ENCODE measurements at places on chromosomes 11 and 22.

DNA sequence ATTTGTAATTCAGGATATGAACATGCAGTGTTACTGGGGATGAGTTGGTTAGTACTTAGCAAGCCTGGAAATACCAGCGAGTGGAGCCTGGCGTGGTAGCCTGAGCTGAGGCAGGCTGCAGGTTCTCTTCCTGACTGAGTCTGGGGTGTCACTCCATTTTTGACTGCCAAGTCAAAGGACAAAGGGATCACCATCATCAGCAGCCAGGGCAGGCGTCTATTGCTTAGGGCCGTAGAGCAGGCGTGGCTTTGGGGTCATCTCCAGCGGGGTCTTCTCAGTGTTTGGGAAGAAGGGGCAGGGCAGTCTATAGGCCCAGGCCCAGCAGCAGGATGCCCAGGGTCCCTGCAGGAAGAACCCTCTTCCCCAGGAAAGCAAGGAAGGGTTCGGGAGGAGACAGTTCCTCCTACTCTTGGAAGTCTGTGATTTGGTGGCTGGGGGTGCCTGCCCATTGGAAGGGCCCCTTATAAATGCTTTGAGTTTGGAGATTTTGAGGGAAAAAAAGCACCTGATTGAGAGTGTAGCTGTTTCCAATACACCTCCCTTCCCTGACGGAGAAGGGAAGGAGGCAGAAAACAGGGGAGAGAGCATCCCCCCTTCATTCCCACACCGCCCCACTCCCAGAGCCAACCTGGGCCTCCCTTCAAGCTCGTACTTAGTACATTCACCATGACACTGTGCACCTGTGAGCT is 51.5 kb upstream of the SPATA19 start:
- DNase-seq: no peak

DNA sequence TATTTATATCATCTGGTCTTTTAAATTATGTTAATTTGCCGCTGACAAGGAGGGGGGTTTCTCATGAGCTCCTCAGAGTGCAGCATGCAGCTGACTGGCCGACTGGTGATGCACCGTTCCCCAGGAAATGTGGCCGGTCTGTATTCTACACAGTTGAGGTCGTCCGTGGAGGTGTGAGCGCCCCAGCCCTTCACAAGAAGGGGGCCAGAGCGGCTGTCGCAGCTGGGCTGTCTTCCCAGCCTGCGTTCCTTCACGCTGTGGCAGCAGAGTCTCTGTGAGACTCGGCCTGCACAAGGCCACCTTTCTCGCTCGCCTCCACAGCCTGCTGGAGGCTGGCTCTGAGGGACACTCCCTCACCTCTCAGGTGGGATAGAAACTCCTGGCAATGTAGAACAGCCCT is 43.2 kb downstream of the AP2A2 start:
- DNase-seq: no peak

GRCh38 chr11:6094186-6094585 is 13.3 kb upstream of the OR56B4 start:
- no peak for DNase-seq

DNA sequence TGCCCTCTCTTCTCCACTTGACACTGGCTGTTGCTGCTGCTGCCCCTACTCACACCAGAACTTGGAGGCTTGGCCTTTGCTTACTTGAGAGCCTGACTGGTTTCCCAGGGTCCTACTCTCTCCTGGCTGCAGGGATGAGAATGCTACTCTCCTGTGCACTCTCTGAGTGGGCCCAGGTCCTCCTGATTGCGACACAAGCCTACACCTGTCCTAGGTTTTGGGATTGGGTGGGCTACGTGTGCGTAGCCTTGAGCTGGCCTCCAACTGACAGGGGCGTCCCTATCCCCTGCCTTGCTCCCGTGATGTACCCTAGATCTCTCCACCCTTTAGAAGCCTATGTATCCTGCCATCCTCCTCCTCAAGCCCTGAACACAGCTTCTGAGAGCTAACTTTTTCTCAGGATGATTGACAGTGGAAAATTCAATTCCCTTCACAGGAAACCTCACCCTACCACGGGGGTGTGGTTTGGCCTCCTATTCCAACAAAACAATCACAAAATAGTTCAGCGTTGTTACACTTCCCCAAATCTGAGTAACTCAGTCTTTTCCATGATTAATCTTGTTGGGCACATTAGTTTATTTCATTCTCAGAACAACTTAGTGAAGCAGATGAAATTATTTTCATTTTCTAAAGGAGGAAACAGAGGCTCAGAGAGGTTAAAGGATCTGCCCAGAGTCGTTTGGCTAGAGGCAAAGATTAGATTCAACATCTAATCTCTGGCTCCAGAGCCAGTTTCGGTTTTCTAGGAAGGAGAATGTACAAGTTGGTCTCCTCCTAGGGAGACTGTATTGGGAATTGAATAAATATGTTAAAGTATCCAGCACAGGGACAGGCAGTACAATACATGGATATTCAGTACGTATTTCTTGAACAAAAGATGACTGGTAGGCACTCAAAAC is 17.6 kb upstream of the AMOTL1 start:
- no peak for DNase-seq

- no peak for DNase-seq
Measured at GRCh38 chr22:33400061-33400840, 342.1 kb upstream of the SYN3 start.

GRCh38 chr11:75031224-75031753 is 42.6 kb downstream of the NEU3 start:
- no peak for DNase-seq

DNA sequence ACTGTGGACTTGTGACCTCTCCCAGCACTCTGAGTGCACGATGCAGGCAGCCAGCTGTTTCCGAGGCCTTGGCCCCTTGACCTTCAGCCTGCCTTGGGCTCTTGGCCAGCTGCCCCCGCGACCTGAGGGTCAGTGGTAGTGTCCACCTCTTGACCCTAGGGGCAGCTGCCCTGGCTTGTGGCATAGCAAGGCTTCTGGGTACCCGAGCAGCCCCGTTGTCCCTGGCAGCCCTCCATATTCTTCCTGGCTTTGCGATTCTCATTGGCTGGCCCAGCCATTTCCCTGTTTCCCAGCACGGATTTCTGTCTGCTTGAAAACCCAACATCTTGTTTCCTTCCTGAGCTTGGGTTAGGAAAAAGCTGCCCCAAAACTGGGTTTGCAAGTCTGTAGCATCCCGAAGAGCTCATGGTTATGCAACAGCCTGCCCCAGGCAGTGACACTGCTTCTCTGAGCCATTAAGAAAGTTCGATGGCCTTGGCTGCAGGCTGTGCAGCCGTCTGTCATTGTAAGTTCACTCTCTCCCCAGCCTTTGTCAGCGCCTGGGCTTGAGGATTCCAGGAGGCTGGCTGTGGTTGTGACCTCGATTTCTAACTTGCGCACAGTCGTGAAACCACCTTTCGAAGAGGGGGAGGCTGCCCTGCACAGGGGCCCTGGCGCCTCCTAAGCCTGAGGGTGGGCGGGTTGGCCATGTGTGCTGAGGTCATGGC is 48.8 kb downstream of the FBLN1 start:
- DNase-seq: no peak

- no peak for DNase-seq
Measured at GRCh38 chr11:45258982-45259530, 27.1 kb downstream of the SYT13 start.

- DNase-seq: no peak
Measured at GRCh38 chr11:130728185-130729180, 187.8 kb downstream of the SNX19 start.

DNA sequence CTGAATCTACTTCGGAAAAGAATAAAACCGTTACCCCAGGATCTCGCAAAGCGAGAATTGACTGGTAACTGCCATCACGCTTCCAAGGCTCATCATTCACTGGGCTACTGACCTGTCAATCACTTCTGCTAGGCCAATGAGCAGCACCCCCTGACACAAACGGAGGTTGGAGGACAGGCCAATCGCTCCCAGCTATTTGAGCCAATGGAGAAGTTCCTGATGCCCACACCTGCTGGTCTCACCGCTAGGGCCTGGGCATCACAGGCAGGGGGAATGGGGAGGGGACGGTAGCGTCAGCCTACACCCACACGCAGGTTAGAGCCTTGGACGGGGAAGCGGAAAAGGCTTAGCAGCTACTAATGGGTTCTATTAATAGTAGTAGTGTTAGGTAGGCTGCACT is 56.7 kb upstream of the CHST1 start:
- no peak for DNase-seq

DNA sequence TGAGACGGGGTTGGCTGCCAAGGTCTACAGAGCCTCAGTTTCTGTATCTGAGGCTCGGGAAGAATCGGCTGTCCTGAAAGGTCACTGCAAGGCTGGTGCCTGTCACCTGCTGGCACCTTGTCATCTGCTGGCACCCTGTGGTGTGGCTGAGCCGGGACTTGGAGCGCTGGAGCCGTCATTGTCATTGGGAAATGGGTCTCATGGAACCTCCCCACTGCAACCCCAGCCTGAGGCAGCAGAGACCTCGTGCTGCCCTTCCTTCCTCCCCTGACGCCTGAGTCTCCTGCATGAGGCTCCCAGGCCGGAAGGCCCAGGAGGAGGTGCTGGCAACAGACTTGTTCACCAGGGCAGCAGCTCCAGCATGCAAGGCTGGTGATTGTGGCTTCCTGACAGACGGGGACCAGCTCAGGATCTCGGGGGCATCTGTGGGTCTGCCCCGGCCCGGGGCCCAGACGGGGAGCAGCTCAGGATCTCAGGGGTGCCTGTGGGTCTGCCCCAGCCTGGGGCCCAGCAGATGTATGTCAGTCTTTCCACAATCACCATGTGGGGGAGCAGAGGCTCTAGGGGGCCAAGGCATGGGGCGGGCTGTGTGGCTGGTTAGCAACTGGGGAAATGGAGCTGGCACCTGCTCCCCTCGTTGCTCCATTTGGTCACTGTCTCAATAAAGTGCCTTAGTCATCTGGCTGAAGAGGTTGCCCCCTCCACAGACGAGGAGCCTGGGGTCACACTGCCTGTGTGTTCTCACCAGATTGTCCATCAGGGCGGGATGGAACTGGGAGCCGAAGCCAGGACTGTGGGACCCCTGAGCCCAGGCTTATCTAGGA is 668.7 kb downstream of the BRD1 start:
- DNase-seq: no peak

DNA sequence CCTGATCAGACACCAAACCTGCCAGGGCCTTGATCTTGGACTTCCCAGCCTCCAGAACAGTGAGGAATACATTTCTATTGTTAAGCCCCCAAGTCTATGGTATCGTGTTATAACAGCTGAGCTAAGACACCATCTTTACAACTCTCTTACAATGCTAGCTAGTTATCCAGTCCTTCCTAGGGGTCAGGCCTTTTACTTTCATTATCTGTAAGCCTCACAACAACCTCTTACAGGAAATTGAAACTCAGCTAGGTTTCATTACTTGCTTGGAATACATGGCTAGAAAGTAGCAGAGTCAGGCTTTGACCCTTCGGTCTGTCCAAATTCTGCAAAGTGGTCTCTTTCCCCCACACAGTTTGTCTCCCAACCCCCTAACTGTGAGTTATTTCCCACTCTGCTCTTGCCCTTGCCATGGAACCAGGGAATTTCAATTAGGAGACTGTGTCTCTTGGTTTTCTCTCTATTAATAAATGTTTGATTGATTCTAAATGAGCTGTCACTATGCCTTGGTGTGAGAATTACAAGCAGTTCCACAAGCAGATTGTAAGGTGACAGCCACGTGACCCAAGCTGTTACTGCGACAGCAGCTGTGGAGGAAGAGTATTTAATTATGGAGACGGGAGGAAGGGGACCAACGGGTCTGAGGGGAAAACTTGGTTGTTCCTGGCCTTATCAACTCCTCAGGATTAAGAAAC is 38.4 kb upstream of the CLMP start:
- no peak for DNase-seq

DNA sequence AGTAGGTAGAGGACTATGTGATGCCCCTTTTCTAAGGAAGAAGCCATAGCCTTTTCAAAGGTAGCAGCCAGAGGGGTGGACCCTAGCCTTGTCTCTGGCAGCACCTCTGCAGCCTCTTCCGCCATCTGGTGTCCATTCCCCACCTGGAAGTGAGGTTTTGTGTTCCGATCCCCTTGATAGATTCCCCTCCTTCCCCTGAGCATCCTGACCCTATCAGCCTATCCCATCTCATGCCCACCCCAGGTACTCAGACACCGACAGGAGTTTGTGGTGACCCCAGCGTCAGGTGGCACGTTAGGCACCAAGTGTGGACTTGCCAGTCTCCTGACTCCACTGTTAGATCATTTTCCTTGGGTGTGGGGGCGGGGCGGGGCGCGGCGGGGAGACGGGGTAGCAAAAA is 398 bp upstream of the FAM89B start:
- DNase-seq: no peak
